Astrocyte (in vitro differentiated cells and primary cell): ENCODE measurements at places on chromosomes 12 and 14.

GRCh38 chr12:124188561-124189405 is 106.1 kb upstream of the RFLNA start:
- peak; percentile 24 for DNase-seq

- peak; percentile 54 for DNase-seq
Measured at GRCh38 chr12:79911889-79912656, 22.8 kb downstream of the PPP1R12A start.

DNA sequence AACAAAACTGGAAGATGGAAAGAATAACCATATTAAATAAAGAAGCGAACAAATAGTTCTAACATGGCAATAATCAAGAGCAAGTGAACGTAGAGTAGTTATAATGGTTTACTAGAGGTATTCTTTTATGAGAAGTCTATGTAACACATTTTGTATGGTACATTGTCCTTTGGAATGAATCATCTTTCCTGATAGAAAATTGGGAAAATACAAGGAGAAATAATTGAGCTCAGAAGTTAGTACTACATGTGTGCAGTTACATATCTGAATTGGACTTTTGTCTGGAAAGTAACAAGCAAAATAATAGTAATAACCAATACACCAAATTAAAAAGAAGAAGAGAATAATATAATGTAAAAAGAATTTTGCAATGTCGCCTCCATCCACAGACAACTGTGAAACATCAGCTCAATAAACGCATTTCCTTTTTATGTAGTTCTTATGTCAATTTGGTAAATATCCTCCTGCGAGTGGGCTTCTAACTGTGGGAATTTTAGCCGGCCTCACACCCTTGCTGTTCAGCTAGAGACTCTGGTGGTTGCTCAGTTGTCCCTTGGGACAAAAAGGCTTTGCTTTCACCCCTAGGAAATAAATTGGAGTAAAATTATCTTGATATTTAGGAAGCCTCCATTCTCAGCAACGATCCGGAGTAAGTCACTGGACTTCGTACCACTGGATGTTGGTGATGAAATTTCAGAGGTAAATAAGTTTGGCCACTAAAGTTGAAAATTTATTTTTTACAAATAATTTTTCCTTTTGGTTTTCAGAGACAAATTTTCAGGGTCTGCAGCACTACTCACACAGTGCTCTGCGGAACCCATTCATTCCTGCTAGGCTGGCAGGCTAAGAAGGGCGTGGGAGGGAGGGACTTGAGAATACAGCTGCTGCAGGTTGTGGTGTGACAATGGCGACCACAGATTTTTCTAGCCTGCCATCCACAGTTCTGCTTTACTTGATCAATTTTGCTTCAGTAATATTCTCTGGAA is 1.1 kb upstream of the TUBA1A start:
- DNase-seq, result no peak

GRCh38 chr12:22826026-22826425 is 201.1 kb downstream of the ETNK1 start:
- no peak for DNase-seq

GRCh38 chr12:119179335-119180021 is 747 bp downstream of the HSPB8 start:
- DNase-seq, result peak; percentile 74

GRCh38 chr12:5969974-5970690 is 25.1 kb upstream of the ANO2 start:
- no peak for DNase-seq

DNA sequence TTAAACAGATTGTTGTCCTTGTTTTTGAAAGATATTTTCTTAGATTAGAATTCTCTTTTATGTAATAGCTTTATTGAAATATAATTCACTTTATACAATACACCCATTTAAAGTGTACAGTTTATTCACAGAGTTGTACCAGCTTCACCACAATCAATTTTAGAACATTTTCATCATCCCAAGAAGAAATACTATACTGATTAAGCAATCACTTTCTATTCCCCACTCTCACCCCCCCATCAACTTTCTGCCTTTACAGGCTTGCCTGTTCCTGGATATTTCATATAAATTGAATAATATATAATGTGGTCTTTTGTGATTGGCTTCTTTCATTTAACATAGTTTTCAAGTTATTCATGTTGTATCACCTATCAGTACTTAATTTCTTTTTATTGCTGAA is 44.4 kb downstream of the ARHGAP5 start:
- DNase-seq, result no peak

DNA sequence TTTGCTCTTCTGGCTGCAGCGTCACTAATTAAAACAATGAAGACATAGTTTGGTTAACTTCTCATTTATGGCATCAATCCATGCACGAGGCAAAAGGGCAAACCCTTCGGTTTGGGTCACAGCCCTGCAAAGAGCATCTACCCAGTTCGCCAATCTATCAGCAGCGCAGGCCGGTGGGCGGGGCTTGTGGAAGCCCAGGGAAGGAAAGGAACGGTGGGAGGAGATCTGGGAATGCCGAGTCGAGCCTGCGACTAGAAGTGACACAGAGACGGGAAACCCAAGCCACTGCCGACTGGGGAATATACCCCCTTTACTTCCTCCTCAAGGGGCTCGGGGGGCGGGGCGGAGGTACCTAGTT is 466 bp downstream of the KICS2 start:
- peak; percentile 55 for DNase-seq

GRCh38 chr14:21257394-21257909 is 11.8 kb downstream of the HNRNPC start:
- no peak for DNase-seq

- DNase-seq, result no peak
Measured at GRCh38 chr14:50037852-50038251, 78.5 kb downstream of the VCPKMT start.

DNA sequence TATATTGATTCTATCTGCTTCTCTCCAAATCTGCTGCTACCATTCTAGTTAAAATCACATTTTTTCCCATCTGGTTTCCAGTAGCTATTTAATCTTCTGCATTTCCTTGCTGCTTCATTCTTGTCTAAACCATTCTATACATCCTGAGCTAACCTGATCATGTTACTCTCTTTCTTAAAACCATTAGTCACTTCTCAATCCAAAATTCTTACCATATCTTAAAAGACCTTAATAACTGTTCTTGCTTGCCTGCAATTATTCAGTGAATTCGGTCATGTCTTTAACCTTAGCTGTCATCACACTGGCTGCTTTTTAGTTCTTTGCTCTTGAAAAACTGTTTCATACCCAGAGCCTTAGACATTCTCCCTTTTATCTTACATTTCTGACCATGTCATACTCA is 56.4 kb upstream of the PZP start:
- no peak for DNase-seq

- peak; percentile 36 for DNase-seq
Measured at GRCh38 chr14:36069535-36069900, 107.0 kb downstream of the PTCSC3 start.

- no peak for DNase-seq
Measured at GRCh38 chr12:64054079-64054520, 168.0 kb downstream of the KICS2 start.

GRCh38 chr12:132275110-132275531 is 54.3 kb downstream of the GALNT9 start:
- DNase-seq, result peak; percentile 7

DNA sequence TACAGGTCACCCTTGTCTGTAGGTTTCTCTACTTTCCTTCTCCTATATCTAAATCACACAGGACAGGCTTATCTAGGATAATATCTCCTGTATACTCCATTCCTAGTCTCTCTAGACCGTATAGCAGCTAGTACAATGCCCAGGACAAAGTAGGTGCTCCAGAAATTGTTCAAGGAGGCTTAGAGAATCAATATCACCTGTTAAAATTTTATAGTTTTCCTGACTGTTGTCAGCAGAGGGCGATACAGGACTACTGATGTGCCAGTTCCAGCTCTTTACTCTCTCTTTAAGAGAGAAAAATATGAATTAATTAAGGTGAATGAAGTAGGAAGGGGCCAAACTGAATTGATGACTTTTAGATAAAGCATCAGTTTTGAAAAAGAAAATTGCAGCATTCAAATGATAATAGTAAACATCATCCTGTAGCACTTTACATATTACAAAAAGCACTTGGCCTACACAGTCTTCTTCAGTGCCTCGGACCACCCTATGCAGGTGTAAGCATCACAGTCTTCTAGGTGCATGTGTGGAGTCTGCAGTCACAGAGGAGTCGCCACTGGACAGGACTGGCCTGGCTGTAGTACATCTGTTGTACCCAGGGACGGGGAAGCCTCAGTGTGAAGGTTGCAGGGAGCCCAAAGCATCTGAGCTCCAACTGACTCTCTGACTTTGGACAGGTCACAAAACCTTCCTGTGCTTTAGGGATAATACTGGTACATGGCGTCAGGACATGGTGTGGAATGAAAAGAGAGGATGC is 61.9 kb upstream of the MAX start:
- no peak for DNase-seq

DNA sequence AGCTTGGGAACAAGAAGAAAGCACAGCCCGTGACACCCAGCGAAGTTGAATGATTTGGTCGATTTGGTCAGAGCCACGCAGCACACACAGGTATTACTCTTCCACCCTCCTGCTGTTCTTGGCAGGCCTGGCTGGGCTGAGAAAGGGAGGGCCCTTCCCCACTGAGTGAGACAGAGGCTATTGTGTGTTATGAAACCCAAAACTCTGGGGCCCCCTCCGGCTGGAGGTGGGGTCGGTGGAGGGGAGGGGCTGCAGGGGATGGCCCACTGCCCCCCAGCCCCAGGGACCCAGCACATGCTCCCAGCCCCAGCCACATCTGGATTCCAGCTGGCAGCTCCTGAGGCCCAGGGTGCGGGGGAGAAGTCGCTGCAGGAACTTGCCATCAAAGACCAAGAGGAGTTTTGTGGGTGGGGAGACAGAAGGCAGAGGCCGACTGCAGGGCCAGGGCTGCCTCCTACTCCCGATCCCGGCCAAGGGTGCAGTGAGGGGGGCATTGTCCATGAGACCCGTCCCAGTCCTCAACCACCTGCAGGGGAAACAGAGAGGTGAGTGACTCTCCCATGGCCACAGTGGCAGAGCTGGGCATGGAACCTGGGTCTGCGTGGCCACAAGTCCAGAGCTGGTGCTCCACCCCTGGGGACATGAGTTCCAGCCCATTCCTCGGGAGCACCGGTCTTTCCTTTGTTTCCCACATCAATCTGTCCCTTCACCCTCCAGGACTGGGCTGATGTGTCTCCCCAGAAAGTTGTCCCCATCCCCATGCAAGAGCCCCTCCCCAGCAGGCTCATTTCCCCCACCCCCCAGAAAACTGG is 8.7 kb downstream of the TMEM119 start:
- DNase-seq, result peak; percentile 47

DNA sequence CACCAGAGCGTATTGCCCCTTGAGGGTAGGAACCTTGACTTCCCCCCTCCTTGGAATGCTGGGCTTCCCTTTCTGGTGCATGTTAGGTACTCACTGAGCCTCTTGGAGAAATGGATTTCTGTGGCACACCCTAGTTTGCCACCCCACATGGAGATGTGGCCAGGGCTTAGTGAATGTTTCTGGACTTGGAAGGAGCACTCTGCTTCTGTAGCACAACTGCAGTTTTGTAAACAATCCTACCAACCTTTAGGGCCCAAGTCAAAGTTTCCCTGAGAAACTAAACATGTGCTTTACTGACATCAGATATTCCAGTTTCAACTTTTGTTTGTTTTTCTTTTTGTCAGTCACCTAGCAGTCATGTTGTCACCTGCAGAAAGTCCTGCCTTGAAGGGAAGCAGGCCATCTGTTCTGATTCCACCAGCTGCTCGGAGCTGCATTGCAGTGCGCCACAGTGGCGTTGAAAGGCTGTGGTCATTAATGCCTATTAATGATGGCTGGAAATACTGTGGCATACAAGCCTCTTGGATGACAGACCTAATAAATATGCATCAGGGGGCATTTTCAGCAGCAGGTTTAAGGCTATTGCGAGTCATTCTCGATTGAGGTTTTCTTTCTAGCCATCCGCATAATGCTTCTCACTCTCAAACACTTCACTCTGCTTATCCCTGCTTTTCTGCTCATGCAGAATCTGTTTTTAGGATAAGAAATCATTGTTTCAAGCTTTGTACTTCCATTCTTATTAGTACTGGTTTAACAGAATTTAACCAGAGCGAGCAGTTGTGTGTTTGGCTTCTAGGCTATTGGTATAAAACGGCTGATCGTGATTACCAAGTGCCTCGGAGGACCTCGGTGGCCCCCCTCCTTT is 7.8 kb downstream of the PELI2 start:
- no peak for DNase-seq

GRCh38 chr14:61498811-61499210 is 177.4 kb downstream of the PRKCH start:
- DNase-seq, result no peak

DNA sequence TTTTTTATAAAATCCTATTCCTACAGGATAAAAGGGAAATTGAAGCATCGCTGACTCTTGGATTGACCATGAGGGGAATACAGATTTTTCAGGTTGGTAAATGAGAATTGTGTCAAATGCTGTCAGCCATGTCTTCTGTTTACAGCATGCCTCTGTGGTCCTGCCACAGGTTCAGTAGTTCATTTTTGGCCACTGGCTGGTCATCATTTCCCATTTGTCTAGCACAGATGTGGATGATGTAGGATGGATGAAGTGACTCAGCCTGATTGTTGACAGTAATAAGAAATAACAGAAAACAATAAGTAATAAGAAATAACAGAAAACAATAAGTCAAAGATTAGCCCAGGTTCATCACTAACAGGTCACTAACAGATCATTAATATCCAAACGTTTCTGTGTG is 59.8 kb downstream of the FRMD6 start:
- no peak for DNase-seq

GRCh38 chr12:103348935-103349334 is 146.8 kb downstream of the C12orf42 start:
- no peak for DNase-seq
